SIG-M5 (cell line): ENCODE measurements at places on chromosomes 1 and 21.

GRCh38 chr1:49181033-49181432 is 404.3 kb upstream of the BEND5 start:
- no peak for DNase-seq

DNA sequence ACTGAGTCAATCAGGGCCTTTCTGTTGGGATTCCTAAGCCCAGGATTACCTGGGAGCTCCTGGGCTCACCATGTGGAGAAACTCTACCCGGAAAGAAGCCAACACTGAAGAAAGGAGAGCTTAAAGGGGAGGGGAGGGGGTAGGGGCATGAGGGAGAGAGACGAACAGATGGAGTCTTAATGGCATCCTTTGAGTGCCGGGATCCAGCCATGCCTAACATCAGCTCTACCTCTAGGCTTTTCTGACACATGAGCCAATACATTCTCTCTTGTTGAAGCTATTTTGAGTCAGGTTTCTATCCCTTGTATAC is 75.0 kb downstream of the NPHP4 start:
- no peak for DNase-seq

DNA sequence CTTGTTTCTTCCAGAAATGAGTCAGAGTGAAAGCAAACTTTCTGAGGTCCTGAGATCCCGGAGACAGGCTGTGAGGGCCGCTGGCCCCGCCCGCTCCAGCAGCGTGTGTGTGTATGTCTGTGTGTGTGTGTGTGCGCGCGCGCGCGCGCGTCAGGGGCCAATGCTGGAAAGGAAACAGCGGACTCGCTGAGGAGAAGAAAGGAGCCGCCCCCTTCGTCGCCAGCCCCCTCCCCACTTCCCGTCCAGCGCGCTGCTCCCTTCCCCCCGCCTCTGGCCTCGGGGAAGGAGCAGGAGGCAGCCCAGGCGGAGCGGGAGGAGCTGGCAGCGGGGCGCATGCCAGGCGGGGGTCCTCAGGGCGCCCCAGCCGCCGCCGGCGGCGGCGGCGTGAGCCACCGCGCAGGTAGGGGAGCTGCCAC is at the start of gene DISC1:
Gene DISC1 (plus strand): TSS at position 256 of the 416 bp plus-strand sequence. CDS start 78 bp downstream, at position 334.
- peak; percentile 69 for DNase-seq

- DNase-seq, result no peak
Observed at GRCh38 chr1:218572050-218572449, 226.9 kb downstream of the TGFB2 start.

GRCh38 chr1:217049081-217049480 is 325.9 kb upstream of the ESRRG start:
- DNase-seq, result no peak

GRCh38 chr21:42347601-42348327 is 3.0 kb downstream of the TFF2 start:
- no peak for DNase-seq

DNA sequence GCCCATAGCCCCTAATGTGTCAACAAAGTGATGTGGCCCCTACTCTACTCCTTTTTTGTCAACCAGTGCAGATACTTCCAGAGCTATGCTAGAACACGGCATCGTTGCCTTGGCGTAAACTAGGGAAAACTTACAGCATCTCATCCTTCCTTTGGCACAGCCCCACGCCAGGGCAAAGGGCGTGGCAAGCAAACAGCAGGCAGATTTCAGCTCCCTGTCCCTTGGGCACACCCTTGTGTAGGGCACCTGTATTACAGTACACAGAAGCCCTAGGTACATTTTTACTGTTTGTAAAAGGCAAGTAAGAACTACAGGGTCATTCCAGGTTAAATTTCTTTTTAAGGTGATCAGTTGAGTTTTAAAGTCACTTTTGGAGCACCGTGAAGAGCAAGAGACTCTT is 29.3 kb downstream of the PRDX6 start:
- no peak for DNase-seq

DNA sequence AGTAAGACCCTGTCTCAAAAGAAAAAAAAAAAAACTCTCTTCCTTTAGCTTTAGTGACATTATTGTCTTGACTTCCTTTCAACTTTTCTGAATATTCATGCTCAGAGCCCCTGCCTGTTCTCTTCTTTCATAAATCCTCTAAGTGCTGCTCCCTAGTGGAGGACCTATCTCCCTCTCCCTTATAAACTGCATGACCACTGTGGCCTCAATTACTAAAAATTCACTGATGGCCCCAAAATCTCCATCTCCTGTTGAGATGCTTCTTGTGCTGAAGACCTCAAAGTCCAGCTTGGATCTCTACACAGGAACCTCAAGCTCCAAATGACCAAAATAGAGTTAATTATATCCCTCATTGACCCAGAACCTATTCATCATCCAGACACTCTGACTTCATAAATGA is 7.8 kb downstream of the ITLN1 start:
- DNase-seq, result no peak

DNA sequence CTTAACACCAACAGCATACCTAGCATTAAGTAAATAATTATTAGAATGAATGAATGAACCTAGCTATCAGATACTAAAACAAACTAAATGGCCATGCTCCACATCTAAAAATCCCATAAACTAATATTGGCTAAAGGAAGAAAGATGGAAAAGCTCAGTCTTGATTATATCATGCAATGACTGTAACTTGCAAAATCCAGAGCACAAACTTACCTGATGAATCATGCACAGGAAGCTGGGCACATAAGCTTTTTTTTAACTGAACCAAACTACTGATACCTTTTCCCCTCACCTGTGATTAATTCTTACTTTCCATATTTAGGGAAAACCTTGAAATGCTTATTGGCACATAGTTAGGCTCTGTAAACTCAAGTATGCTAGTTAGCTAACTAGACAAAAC is 70.2 kb downstream of the KIF14 start:
- DNase-seq, result no peak

DNA sequence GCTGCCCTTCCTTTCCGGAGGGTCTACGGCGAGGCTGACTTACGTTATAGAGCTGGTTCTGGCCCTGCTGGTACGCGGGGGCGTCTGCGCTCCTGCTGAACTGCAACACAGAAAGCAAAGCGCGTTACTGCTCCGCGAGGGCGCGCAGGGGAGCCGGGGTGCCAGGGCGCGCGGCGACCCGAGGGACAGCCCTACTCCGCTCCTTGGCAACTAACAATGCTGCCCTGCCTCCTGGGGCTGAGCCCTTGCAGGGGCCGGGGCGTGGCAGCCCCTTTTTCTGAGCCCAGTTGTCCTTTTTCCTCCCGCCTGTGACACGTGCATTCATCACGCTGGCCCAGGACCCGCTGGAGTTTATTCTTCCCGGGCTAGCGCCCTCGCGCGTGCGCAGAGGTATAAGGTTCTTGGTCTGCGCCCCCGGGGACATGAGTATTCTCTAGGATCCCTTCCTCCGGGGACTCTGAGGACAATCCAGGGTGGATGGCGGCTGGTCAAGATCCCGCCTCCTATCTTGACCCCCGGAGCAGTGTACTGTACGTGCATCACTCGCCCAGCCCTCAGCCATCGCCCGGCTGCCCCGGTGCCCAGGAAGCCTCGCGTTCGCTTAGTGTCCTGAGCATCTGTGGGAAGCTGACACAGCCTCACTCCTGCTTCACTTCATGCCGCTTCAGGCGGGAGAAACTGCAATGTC is 78.9 kb downstream of the CD247 start:
- no peak for DNase-seq

GRCh38 chr21:39104911-39105310 is 78.3 kb downstream of the PSMG1 start:
- DNase-seq, result no peak

DNA sequence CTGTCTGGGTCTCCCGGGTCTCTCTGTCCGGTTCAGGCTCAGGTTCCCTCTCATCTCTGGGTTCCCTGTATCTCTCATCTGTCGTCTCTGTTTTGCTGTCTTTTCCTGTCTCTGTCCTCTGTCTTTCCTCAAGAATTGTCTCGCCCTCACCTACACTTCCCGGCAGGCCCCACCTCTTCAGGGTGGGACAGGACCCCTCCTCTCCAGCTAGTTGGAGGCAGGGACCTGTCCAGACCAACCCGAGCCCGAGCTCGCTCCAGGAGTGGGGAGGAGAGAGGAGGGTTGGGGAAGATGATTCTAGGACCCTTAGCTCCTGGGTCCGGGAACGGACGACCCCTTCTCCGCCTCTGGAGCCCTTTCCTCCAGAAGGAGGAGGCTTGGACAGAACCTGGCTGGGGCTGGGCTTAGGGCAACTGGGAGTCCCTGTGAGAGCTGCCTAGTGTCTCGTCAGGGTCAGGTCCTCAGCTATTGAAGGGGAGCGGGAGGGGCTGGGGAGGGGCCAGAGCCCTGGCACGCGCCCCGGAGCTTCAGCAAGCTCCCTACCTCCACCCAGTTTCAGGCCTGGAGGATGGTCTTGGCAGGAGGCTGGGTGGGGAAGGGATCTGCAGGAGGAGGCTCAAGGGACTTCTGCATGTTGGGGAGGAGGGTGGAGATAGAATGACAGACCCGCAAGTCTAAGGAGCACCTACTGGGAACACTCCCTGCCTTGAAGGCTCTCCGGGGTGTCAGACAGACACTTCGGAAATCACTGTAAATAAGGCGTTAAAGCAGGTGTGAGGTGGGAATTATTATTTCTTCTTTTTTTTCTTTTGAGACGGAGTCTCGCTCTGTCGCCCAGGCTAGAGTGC is 26.3 kb upstream of the EPB41 start:
- no peak for DNase-seq

- no peak for DNase-seq
Observed at GRCh38 chr1:221810406-221810805, 68.5 kb upstream of the DUSP10 start.

- DNase-seq, result no peak
Observed at GRCh38 chr1:23598424-23598823, 39.1 kb upstream of the ID3 start.

DNA sequence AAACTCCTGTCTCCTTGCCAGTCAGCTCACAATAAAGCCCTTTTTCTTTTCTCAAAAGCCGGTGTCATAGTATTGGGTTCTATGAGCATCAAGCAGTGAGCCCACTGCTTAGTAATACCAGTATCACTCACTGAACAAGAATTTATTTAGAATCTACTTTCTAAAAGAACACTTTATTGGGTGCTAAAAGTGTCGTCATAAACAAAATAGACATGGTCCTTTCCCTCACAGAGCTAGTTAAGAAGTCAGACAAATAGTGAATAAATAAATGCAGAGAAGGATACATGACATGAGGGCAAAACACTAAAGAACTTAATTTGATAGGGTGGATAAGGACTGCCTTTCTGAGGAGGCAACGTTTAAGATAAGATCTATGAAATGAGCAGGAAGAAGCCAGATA is 32.2 kb downstream of the EVI5 start:
- DNase-seq, result no peak

DNA sequence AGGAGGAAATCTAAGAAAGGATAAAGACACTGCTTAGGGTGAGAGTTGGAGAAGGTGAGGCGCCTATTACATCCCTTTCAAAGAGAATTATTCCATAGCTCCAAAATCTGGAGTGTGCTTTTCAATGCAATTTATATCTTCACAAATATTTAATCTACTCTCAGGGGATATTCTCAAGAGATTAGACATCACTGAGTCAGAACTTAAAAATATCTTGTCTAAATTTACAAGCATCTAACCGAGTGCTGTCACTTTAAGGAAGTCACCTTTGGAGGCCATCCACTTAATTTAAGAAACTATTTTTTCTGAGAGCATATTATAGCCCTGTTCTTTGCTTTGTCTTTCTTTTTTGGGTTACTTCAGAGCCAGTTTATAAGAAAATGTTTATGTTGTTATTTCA is 134.6 kb downstream of the TNFSF18 start:
- DNase-seq, result no peak

DNA sequence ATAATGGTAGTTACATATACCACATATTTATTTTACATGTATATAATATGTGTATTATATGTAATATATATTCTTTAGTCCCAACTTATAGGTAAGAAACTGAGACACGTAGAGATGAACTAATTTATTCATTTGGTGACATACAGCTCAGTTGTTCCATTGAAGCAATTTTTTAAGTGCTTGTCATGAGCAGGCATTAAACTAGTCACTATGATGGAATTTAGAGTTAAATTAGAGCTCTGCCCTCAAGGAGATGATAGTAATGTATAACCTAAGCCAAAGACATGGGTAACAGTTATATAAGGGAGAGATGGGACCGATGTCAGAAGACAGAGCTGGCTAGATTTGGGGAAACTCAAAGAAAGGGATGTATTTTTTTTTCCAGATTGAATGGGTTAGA is 83.0 kb downstream of the ST6GALNAC5 start:
- no peak for DNase-seq

DNA sequence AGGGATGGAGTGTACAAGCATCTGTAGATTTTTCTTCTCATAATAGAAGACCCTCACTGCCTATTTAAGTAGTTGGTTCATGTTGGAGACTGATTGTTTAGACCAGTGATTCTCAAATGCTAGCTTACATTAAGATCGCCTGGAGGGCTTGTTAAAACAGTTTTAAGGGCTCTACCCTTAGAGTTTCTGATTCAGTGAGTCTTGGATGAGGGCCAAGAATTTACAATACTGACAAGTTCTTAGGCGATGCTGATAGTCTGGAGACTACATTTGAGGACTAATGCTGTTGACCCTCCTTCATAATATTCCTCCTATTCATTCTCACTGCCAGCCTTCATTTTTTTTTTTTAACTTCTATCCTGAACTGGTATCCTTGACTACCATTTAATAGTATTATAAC is 15.2 kb upstream of the AGO3 start:
- no peak for DNase-seq

GRCh38 chr1:204065174-204065985 is 7.5 kb upstream of the SOX13 start:
- DNase-seq, result no peak

- DNase-seq, result no peak
Observed at GRCh38 chr1:100573960-100574359, 36.0 kb downstream of the GPR88 start.

GRCh38 chr1:51936531-51936930 is 54.0 kb downstream of the RAB3B start:
- DNase-seq, result no peak

DNA sequence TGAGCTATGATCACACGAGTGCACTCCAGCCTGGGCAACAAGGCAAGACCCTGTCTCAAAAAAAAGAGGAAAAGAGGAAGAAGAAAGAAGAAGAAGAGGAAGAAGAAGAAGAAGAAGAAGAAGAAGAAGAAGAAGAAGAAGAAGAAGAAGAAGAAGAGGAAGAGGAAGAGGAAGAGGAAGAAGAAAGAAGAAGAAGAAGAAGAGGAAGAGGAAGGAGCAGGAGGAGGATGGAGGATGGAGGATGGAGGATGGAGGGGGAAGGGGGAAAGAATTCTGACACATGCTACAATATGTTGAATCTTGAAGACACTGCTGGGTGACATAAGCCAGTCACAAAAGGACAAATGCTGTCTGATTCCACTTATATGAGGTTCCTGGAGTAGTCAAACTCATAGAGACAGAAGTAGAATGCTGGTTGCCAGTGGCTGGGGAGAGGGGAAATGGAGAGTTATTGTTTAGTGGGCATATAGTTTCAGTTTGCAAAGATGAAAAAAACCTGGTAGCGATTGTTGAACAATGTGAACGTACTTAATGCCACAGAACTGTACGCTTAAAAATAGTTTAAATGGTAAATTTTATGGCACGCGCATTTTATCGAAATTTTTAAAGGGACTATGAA is 47.3 kb upstream of the COA6 start:
- DNase-seq, result no peak

DNA sequence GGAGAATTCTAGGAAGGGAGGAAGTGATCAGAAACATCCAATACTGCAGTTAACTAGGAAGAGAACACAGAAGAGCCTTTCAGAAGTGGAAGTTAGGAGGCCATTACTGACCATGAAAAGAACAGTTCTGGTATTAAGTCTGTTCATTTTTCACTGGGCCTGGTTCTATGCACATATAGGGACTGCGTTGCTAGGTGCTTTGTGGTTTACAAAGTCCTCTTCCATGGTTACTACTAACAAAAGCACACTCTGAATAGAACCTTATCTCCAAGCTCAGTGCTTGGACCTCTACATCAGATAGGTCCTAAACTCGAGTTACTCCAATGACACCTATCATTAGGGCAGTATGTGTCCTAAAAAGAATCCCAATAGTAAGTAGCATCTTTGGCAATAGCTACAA is 75.4 kb downstream of the RPAP2 start:
- no peak for DNase-seq
